ENCODE measurements at places on chromosomes 12 and 14.

GRCh38 chr12:119008691-119009221 lies 27.4 kb downstream of the SRRM4 start:
- DNase-seq: no peak

GRCh38 chr14:73467377-73467776 lies 9.0 kb upstream of the NUMB start:
- DNase-seq: no peak

GRCh38 chr12:48185181-48185919 lies 1.9 kb downstream of the CCDC184 start:
- DNase-seq: no peak

DNA sequence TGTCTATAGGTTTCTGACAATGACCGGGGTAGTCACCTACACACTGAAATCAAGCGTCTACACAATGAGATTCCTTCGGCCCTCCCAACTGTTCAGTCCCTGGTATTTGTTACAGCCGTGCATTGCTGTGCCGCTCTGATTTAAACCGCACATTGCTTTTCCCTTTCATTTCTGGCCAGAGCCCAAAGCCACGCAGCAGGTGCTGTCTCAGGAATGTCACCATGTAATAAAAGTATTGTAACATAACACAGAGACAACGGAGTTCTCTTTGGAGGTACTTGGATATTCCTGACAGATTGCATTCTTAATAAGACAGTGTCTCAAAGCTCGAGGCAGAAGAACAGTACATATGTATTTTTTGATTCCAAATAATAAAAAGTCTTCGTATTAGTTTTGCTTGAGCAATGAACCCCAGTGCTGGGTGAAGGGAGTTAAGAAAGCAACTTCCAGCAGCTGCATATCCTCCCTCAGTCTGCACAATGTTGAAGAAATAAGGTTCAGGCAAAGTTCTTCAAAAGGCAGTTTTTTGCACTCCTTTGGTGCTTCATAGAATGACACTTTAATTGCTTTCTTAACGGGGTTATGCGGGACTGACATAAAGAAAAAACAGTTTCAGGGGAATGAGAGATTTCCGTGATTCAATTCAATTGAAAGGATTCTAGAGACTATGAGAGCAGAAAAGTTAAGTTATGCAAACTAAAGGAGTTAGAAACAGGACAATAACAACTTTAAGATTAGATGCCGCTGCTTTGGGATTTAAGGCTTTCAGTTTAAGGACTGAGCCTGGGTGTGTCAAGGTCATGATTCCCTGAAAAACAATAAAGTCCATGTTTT lies 288.7 kb upstream of the FLRT2 start:
- no peak for DNase-seq

GRCh38 chr12:21502164-21502496 lies 541 bp downstream of the GOLT1B start:
- no peak for DNase-seq

DNA sequence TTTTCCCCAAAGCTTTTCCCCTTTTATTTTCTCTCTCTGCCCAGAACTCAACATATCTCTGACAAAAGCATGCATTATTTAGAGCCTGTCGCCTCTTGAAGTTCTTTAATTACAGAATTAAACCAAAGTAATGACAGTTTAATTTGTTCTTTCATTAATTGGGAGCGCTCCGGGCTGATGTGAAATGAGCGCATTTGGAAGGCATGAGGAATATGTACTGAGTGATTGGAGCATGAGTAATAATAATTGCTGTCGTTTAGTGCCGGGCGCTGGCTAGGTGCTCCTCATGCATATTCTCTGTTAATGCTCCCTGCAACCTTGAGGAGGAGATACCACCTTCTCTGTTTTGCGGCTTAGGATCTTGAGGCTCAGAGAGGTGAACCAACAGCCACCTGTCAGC lies 120.5 kb downstream of the SLC25A47 start:
- no peak for DNase-seq

- DNase-seq: no peak
These were observed 810.1 kb upstream of the MGAT4C start for GRCh38 chr12:87066326-87066725.

DNA sequence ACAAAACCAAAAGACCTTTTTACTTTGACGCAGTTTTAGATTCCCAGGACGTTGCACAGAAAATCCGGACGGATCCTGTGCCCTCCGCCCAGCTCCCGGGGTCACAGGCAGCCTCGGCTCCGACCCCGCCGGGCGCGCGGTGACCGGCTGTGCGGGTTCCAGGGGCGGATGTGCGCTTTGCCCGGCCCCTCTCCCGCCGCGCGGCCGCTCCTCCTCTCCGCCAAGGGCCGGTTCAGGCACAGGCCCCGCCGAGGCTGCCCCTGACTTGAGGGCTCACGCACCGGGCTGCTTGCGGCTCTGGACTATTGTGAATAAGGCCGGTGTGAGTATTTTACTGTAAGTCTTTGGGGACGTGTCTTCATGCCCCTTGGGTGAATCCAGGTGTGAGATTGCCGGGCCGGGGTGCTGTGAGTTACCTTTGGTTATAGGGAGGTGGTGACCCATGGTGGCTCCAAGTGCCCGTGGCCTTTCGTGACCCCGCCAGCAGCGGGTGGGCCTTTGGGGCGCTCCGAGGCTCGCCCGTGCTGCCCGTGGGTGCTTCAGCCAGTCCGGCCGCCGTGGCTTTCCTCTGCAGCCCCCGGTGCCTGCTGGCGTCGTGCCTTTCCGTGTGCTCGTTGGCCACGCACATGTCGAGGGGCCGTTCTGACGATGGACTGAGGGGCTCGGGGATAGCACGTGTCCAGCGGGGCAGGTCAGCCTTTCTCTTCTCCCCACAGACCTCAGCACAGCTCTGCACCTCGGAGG lies 45.9 kb downstream of the NOC4L start:
- no peak for DNase-seq

GRCh38 chr14:47675466-47676314 lies at the start of gene MDGA2:
TSS of gene MDGA2 (minus strand) at chr14:47675605.
- DNase-seq: no peak

- no peak for DNase-seq
These were observed 4.8 kb downstream of the BCAT1 start for GRCh38 chr12:24943947-24944600.

DNA sequence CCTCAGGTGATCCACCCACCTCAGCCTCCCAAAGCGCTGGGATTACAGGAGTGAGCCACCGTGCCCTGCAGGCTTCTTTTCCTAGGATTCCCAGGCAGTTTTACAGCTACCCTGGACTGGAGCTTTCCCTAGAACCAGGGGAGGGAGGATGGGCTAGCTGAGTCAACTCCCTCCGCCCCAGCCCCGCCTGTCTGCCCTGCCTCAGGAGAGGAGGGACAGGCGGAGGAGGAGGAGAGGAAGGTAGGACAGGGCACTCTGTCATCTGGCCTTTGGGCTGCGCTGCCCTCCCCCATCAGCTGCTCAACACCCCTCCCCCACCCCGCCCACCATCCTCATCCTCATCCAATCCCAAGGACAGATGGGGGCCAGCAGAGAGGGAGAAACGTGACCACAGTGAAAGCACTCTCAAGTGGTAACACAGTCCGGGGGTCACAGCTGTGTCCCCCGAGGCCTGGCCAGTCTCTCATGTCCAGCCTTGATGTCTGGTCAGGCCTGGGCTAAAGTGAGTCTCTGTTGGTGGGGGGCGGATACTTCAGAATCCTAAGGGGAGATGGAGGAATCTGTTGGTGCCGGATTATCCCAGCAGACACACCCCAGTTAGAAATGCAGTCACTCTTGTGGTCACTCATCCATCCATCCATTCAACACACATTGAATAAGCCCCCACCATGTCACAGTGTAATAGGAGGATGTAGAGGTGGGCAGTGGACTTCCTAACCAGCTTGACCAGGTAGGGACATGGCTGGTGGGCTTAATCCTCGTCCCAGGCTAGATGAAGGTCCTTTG lies 12.3 kb downstream of the FIGNL2 start:
- DNase-seq: no peak

DNA sequence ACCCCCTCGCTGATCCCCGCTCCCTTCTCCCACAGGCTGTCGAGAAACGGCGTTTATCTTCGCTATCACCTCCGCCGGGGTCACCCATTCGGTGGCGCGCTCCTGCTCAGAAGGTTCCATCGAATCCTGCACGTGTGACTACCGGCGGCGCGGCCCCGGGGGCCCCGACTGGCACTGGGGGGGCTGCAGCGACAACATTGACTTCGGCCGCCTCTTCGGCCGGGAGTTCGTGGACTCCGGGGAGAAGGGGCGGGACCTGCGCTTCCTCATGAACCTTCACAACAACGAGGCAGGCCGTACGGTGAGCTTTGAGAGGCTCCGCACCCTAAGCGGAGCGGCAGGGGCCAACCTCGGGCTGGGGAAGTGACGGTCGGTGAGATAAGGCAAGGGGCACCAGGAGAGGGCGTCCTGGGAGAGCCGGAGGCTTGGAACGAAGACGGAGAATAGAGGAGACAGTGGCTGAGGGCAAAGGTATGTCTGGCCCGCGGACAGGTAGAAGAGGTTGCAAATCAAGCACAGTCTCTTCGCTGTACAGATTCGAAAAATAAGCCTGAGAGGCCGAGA lies 2.3 kb downstream of the WNT1 start:
- DNase-seq: no peak

GRCh38 chr14:73428353-73428824 lies 30.0 kb downstream of the NUMB start:
- no peak for DNase-seq

DNA sequence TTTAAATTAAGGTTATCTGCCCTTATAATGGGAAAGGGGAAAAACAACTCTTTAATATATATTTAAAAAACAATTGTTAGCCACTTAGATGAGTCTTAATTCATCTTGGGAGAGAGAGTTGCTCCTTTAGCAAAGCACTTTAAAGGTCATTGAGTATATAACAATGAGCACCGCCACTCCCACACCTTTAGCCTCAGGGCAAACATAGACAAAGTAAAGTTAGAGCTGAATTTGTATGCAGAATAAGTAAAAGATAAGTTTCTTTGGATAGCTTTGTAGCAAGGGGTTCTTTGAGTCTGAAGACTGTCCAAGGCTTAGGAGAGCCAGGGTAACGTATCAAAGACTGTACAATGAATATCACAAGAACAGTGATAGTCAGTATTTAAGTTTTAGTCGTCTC lies 728.8 kb upstream of the LMO3 start:
- no peak for DNase-seq

DNA sequence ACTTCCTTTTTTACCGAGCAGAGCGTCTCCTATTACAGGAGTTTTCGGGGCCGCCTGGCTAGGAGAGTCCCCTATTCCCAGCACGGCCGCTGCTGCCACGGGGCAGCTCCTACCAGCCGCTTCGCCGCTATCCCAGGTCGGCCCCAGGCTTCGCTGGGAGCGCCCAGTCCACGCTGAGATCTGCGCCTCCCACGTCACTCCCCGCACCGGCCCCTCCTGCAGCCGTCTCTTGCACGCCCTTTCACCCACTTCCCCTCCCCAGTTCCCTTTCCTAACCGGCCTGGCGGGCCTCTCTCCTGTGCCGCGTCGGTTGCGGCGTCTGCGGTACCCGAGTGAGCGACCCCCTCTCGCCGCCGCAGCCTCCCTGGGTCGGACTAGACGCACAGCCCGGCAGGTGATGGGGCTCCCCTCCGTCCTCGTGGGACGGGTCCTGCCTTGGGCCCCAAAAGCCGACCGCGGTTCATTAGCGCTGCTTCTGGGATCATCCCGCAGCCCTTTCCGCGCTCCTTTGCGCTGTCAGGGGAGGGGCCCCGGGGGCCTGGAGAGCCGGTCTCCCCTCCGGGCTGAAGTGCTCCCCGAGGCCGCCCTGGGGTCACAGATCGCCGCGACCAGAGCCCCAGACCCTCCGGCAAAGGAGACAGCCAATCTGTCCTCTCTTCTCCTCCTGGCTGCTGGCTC lies 1318.4 kb downstream of the TMEM121 start:
- peak; percentile 36 for DNase-seq

- DNase-seq: no peak
These were observed 7.3 kb downstream of the PHB2 start for GRCh38 chr12:6963016-6963731.
